Stimulated activated CD4-positive, alpha-beta T cell treated with anti-CD3 and anti-CD28 coated beads, TNF-alpha, amount 100 ng/mL, for 1 hour (primary cell): ENCODE measurements at places on chromosomes 12 and 14.

DNA sequence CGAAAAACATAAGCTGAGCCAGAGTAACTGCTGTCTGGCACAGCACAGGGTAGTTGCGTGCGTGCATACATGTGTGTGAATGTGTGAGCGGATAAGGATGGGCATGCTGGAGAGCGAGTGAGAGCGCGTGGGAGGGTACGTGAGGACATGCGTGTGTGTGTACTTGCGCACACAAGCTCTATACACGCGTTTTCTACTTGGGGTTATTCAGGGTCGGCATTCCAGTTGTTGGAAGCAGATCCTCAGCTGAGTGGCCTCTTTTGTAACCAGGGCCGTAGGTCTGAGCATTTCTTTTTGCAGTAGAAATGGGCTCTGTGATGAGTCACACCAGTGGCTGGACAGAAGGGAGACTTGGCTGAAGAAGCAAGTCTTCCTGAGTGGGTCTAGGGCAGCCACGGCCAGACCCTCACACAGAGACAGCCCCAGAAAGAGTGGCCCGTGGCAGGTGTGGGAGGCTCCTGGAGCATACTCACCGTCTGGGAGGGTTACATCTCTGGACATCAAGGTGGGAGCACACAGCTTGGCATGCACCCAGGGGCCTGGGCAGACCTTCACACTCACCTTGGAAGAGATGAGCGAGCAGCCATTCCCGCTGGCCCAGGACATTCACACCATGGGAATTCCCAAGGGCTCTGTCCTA is 78.0 kb downstream of the LRRC74A start:
- DNase-seq = no peak

GRCh38 chr14:100709289-100710284 is 17.1 kb upstream of the DLK1 start:
- no peak for DNase-seq

- DNase-seq = no peak
Measured at GRCh38 chr14:72164420-72165228, 232.4 kb downstream of the RGS6 start.

GRCh38 chr14:93263416-93263815 is 56.4 kb downstream of the UBR7 start:
- DNase-seq = no peak

DNA sequence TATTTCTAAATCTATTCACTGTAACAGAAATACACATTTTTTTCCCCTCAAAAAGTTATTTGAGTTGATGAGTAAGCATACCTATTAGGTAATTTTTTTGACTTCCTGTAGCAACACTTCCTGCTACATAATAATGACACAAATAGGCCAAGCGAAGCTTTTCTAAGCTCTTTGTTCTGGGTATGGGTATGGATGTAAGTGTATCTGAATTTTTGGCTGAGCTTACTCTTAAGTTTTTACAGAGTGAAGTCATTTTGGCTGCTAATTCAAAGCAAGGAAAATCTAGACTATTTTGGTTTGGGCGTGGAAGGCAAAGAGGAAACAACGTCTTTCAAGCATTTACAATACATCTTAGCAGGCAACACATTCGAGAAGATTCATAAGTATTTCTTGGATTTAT is 1206.0 kb upstream of the FLRT2 start:
- no peak for DNase-seq

DNA sequence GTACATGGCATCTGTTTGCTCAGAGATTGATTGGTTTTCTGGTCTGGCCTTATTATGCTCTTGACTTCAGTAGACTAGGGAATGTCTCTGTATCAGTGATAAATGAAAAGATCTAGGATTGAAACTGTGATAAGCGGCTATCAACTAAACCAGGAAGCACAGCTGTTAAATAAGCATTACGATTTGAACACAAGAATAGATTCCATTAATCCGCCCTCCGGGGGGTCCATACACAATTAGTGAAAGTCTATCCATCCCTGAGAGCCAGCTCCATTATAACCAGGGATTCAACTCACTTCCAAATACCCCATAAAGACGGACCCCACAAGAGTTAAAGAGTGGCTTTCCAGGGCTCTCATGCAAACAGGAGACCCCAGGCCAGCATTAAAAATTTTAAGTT is 279.0 kb downstream of the GRIN2B start:
- no peak for DNase-seq

DNA sequence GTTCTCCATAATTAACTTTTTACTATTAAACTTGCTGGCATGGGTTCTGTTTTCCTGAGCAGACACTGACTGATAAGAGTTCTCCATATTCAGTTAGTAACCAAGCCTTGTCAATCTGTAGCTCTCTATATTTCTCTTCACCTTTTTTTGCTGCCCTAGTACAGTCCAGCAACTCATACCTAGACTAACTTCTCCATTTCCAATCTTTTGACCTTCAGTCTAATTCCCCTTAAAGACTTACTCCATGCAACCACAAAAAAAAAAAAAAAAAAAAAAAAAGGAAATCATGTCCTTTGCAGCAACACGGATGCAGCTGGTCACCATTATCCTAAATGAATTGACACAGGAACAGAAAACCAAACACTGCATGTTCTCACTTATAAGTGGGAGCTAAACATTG is 125.7 kb upstream of the KRAS start:
- DNase-seq = no peak

DNA sequence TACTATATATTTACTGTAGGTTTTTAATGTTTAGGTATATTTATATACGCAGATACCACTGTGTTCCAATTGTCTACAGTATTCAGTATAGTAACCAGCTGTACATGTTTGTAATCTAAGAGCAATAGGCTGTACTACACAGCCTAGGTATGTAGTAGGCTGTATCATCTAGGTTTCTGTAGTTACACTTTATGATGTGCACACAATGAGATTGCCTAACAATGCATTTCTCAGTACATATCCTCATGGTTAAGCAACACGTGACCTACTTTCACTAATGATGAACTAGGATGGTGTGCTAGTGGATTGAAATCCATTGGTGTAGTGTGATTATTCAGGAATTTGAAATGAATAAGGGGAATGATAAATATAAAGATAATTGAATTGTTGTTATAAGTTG is 77.7 kb downstream of the ETNK1 start:
- DNase-seq = no peak

DNA sequence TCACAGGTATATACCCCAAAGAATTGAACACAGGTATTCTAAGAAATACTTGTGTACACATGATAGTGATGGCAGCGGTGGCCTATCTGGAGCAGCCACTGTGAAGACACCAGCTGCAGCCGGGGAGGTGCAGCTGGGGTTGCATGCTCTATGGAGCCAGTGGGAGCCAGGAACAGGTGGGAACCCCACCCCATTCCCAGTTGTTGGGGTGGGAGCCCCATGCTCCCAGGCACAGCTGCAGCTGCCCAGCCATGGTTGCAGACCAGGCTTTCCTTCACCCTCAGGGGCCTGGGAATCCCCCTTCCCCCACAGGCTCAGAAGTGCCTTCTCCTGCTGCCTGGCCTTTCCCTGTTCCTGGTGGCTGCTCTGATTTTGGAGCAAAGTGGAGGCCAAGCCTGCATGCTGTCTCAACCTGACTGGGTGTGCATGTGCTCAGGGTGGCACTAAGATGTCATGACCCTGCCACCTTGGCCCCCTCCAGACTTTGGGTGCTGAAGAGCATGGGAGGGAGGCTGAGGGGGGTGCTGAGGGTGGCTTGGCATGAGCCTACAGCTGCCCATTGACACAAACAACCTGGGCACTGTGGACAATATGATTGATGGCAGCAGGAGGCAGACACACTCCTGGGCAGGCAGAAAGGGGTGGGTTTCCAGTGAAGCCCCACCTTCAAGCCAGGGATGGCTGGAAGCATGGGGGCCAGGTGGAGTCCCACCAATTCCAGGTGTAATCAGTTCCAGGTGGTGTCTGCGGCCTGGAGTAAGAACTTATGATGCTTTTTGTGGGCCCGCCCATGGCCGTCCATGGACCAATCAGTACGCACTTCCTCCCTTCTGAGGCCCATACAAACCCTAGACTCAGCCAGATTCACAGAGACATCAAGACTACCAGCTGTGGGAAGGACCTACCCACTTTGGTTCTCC is 234.7 kb downstream of the ADGRD1 start:
- DNase-seq = no peak

DNA sequence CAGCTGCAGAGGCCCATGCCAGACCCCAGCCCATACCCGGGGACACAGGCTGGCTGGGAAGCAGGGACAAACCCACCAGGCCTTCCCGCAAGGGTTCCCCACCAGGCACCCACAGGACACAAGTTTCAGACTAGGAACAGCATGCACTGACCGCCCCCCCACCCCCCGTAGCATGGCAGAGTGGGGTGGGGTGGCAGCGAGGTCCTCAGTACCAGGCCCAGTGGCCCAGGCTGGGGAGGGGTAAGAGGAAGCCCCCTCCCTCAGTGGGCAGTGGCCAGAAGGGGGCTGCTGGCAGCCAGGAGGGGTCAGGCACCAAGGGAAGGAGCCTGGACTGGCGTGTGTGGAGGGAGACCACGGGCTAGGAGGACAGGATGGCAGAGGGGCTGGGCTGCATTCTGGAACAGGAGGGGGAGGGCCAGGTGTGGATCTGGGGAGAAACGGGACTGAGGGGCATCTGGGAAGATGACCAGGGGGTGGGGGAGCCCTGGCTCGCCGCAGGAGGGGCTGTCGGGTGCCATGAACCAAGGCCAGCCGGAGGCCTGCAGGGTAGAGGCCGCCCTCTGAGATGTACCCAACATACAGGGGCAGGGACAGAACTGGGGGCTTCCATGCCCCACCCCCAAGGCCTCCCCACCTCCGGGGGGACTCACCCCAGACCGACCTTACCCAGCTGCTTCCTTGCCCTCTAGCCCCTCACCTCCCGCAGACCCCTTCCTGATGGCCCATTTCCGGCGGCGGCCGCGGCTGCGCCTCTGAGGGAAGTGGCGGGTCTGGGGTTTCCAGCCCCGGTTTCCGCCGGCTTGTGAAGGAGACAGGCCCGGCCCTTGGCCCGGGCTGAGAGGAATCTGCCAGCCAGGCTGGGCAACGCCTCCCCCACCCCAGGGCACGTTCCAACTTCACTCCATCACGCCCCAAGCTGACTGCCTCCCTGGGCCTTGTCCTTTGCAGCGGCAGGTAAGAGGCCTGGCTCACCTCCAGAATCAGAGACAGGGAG is 5.6 kb upstream of the JAG2 start:
- no peak for DNase-seq

DNA sequence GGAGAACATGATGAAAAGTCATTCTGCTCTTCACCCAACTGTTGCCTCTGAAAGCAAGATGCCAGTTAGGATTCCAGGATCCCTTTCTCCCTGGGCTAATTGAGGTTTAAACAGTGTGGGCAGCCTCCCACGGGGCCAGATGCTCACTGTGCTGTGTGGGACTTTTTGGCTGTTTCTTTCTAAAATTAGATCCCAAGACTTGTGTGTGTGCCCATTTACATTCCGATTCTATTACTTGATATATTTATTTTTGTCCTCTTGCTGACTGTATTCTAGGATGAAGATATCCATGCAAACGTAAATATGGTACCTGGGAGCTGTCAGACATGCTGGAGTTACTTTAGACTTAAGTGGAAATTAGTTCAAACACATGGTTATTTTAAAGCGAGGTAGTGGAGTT is 6.2 kb downstream of the IFT43 start:
- DNase-seq = no peak

DNA sequence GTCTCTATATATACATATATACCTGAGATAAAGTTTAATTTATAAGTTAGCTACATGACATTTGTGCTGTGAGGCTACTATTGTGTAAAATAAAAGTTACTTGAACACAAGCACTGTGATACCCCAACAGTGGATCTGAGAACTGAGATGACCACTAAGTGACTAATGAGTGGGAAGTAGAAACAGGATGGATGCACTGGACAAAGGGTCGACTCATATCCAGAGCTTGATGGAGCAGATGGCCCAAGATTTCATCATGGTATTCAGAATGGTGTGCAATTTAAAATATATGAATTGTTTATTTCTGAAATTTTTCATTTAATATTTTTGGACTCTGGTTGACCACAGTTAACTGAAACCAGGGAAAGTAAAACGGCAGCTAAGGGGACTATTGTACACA is 908.6 kb upstream of the MDGA2 start:
- DNase-seq = no peak

DNA sequence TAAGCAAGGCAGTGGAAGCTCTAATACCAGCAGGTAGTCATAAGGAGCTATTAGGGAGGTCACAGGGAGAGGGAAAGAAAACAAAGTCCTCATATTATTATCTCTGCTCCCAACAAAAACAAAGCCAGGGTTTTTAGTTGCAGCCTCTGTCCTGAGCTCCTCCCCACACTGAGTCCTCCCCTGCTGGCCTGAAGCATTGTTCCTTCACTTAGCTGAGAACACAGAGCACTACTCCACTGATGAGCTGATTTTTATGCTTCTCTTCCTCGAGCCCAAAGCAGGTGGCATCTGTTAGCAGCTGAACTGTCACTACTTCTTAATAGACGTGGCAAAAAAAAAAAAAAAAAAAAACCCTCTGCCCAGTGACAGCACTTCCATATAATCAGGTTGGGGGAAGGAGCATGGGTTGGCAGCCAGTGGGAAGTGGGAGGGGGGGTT is 10.5 kb upstream of the STAC3 start:
- DNase-seq = no peak

DNA sequence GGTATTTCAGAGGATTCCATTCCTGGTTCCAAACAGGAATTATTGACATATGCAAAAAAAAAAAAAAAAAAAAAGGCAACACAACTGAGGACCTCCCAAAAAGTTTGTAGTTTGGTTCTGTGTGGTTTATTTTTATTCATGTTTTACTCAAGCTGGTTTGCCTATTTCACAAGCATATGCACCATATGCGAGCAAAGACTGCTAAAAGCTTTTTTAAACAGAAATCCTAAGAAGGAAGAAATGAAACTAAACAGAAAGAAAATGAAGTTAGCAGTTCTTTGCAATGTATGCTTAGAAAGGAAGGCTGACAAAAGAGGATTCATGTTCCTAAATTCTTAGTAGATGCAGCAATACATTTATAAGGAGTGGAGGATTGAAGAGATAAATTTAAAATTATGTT is 487.6 kb upstream of the FLRT2 start:
- DNase-seq = no peak
